ENCODE measurements at places on chromosomes 1 and 21.

GRCh38 chr1:113372546-113372945, 17.8 kb upstream of the MAGI3 start:
- DNase-seq: no peak

DNA sequence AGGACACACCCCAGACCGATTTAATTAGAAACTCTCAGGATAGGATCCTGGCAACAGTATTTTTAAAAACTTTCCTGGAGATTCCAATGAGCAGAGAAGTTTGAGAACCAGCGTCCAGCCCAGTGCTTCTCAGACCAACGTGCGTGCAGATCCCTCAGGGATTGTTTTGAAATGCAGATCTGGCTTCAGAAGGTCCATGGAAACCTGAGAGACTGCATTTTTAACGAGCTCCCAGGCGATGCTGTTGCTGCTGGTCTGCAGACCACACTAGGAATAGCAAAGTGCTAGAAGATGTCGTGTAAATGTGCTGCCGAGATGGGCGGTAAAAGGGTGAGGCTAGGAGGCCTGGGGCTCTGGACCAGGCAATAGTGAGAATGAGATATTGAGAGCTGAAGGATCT, 18.4 kb upstream of the CASQ1 start:
- no peak for DNase-seq

DNA sequence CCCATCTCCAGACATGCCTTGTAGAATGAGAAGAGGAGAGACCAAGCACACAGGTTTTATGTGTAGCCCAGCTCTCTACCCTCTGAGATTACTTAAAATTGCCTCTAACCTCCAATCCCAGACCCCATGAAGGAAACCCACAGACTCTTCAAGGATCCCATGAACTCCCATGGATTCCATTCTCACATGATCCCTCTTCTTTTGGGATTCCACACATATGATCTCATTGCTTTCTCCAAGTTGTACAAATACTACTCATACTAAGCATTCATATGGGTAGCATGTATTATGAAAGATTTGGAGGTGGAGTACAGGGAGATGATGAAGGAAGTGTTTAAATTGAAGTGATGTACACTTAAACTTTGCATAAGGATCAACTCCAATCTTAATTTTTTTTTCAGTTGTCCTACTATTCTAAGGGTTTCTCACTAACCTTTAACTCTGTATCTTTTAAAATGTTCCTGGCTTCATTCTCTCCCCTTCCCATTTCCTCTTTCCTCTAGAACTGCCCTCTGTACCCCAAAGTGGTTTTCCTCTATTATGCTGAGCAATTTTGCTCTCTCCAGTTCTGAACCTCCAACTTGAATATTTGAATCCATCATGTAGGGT, 41.6 kb downstream of the MFSD2A start:
- no peak for DNase-seq

DNA sequence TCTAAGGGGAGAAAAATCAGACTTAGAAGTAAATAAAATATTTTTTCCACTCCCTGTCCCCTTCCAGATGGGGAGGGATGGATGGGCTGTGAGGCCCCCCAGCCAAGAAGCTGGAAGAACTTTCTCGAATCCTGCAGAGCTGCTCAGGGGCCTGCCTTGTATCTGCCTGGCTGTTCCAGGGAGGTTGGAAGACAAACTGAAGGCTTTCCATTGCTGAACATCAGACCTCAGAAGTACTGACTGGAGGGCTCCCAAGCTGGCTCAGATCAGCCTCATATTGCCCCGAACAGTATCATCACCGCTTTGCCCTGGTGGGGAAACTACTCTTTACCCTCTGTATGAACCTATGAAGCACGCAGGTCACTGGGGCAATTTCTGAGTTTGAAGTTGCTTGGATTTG, 12.4 kb upstream of the F3 start:
- DNase-seq: no peak

DNA sequence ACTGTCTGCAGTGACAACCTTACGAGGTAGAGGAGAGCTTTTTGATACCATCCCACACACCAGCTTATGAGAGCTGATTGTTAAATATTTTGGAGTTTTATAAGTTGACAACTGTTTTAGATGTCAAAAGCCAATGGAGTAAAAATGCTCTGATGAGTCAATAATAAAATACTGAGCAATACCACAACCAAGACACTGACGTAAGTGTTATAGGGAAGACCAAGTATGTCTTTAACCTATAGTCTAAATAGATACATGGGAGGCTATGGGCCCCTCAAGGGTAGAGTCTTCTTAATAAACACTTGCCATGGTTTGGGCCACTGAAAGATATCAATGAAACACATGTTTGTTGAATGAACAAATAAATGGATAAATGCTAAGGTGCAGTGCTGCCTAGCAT, 49.2 kb downstream of the DUSP10 start:
- no peak for DNase-seq

DNA sequence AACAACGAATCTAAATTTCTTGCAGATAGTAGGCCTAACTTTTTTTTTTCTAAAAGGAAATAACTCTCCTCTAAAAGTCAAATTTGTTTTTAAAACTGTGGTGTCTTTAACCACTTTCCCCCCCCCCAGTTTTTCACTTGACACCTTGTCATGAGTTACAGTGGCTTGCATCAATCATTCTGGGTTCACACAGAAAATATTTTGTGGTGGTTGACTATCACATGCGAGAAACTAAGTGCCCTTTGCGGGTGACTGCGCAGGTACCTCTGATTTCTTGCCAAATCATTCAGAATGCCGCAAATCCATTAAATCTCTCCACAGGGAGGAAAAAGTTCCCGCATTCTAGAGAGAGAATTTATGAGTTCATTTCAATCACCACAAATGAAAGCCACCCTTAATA, 23.8 kb upstream of the SAMSN1 start:
- no peak for DNase-seq

DNA sequence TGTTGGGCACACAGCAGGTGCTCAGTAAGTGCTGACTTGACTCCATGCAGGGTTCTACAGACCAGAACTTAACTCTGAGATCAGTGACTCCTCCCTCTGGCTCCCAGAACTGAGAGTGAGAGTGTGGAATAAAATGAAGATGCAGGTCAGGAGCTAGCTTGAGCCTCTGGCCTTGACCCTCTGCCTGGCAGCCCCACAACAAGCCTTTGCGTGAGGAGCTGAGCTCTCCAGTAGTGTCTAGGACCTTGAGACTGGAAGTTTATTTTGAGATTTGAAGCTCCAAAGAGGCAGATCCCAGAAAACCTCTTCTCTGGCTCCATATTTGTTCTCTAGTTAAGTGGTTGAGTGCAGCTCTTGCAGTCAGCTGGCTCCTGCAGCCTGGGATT, 3.4 kb upstream of the WNT2B start:
- DNase-seq: no peak

DNA sequence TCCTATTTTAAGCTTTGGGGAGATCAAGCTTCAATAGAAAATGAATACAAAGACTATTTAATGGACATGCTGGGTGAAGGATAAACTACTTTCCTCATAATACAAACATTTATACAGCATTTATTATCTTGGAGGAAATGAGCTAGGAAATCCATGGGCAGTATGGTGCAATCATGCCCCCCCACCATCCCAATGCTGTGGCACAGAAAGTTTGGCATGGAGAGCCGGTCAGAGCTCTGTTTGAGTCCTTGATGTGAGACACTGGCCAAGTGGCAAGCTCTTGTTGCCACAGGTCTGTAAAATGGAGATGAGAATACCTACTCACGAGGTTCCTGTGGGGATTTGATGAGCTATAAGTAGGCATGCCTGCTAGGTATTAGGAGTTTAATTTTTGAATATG, 120.6 kb downstream of the MAB21L3 start:
- no peak for DNase-seq

All from mammary epithelial cell (primary cell).